ENCODE measurements at places on chromosomes 7 and 10.

GRCh38 chr10:130971123-130971435 is 340.4 kb downstream of the TCERG1L start:
- no peak for DNase-seq

GRCh38 chr10:109676703-109677102 is 246.6 kb downstream of the XPNPEP1 start:
- DNase-seq = no peak

DNA sequence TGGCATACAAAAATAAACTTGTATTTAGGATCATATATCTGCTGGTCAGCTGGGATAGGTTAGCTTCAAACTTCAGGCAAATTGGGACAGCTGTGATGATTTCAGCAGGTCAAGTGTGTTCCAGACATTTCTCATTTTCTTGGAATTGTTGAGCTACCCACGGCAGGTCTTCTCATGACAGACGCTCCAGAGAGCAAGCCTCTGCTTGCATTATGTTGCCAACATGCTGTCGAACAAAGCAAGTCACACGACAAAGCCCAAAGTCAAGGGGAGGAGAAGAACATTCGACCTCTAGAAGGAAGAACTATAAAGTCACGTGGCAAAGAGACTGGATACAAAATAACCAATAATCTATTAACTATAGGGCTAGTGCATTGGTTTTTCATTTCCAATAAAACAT is 103.5 kb downstream of the RAB18 start:
- DNase-seq = no peak

GRCh38 chr10:35307297-35307696 is 29.0 kb upstream of the CCNY start:
- DNase-seq = no peak
